ENCODE measurements at places on chromosomes 3 and 15.

- DNase-seq, result no peak
Measured at GRCh38 chr3:180295811-180296210, 259.1 kb upstream of the PEX5L start.

GRCh38 chr15:79094611-79095021, 4.0 kb upstream of the RASGRF1 start:
- no peak for DNase-seq

GRCh38 chr3:160697637-160698380, 20.8 kb downstream of the ARL14 start:
- DNase-seq, result no peak

DNA sequence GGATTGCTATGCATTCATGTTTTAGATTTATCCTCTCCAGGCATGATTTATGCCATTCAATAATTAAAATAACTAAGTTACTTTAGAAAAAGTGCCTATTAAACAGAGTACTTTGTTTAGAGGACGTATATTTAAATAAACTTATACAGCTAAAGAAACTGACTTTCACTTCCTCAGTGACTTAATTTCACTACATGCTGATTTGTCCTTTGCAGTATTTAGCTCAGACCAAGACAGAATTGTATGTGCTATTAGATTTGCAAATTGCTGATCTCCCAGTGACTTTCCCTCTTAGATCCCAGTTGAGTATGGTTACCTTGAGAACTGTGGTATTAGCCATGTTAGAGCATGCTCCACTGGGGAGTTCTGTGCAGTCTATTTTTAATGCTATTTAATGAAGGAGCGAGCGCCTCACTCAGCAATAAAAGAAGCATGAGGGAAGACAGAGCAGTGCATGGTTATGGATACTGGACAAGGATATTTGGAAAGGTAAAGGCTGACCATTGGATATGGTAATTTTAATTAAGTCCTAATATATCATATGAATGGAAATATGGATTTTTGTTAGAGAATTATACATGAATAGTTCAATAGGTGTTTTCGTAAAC, 2.7 kb downstream of the ARPP21 start:
- no peak for DNase-seq

GRCh38 chr3:151278230-151278629, at the start of gene P2RY14:
Gene P2RY14 (minus strand): TSS chr3:151278542. CDS start chr3:151214316, 64,226 bp downstream.
- no peak for DNase-seq
